ENCODE measurements at places on chromosomes 7 and 10. TPM values are rescaled to one million over a fixed set of nuclear protein-coding genes. Genes with fewer than 3 reads are reported as not detected.

DNA sequence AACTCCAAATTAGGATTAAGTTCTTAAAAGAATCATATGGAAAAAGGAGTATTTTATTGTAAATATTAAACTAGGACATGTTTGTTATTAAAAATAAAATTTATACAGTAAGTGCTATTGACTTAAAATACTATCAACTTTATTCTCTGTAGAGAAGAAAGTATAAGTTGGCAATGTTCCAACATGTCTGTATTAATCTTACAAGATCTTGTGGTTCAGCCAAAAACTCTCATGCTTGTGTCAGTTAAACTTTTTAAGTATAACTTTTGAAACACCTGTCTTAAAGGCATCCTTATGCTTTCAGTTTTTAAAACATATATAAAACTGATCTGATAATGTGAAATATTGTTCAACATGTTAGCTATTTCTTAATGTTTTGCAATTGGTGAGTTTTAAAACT, 160.7 kb downstream of the ZEB1 start:
- no peak overlapping the region for H3K27ac ChIP-seq
- H3K4me1 ChIP-seq, result peaks cover 32% of the 10 kb centered on the region
- no peak for DNase-seq
- H3K4me3 ChIP-seq, result no peak overlapping the region
- H3K36me3 ChIP-seq, result peaks cover 28% of the 10 kb centered on the region

DNA sequence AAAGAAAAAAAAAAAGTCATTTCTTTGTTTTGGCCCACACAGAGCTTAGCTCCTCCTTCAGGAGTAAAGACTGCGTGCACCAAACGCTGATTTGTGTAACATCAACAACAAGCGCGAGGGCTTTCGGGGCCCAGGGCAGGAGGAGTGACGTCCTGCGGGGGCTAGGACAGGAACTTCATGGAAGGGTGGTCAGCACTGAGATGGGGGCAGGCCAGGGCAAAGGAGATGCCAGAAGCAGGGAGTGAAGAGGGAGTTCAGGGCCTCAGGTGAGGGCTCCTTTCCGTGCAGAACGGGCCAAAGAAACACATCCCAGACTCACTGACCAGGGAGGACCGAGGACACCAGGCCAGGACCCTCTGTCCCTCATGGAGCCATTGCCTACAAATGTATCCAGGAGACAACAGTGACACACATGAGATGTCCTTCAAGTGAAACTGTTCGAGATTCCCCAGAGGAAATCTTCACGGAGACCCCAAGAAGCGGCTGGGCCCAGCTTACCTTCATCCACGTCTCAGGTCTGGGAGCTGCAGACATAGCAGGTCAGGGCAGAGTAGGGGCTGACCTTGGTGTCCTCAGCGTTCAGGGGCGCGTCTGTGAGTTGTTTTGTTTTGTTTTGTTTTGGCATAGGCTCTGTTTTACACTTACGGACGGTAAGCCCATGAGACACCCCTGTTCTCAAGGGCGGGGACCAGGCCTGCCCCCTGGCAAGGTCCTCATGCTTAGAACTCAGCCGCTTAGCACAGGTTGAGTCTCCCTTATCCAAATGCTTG, 30.4 kb upstream of the SHH start:
- H3K4me1 ChIP-seq, result no peaks in the 10 kb centered on the region
- H3K27me3 ChIP-seq, result no peaks in the 10 kb centered on the region
- no peak for DNase-seq
- H3K27ac ChIP-seq, result no peak overlapping the region
- no peaks in the 10 kb centered on the region for H3K36me3 ChIP-seq

DNA sequence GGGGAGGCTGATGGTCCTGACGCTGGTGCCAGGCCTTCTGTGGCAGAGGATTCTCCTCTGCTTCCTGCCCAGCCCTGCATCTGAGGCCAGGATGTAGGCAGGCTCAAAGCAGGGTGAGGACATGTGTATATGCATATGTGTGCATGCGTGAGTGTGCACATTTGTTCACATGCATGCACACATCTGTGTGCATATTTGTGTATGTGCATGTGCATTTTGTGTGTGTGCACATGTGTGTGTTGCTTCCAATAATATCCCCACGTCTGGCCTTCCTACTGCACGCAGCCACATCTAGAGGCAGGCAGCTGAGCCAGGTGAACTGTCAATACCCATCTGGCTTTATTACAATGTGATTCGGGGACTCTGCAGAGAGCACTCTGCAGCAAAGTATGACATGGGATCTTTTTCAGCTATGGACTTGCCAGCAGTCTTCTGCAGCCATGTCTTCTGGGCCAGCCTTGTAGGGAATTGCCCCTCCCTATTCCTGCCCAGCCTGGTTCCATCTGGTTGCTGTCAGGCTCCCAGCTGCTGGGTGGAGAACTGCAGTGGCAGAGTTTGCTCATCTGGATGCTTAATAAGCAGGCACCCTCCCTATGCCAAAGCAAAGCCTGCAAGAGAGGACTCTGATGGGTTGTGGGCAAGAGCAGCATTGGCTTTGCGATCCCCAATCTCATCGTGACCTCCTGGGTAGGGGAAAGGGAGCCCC, 140.7 kb downstream of the PFKFB3 start:
- H3K27me3 ChIP-seq, result no peaks in the 10 kb centered on the region
- no peak for DNase-seq
- no peak overlapping the region for H3K4me3 ChIP-seq
- H3K27ac ChIP-seq, result no peak overlapping the region
- no peaks in the 10 kb centered on the region for H3K36me3 ChIP-seq

DNA sequence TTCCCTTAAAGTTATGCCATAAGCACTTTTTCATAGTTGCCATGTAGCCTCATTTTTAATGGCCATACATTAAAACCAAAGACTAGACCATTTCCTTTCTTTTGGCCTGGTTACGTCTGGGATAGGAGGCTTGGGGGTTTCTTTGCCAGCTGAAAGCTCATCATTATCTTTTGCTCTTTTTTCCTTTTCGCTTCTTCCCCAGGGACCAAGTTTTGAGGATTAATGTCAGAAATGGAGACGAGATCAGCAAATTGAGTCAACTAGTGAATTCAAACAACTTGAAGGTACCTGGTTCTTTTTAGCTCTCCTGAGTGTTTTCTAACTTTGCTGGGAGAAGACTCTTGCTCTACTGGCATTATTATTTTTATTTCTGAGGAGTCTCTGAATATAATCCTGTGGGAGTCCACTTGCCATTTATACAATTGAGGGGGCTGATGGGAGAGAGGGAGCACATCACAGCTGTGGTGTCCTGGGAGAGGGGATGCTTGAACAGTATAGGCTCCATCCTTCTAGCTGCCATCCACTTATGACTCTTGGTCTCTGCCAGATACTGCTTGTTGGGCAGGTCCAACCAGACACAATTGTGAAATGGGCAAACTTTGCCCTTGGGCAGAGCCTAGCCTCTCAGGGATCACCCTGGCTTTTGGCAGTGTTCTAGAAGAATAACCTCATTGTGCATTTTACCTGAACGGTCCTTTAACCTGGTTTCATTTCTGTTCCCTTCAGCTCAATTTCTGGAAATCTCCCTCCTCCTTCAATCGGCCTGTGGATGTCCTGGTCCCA, 5.8 kb downstream of the CPA4 start:
- H3K36me3 ChIP-seq, result no peaks in the 10 kb centered on the region
- H3K4me1 ChIP-seq, result peaks cover 5% of the 10 kb centered on the region
- H3K27me3 ChIP-seq, result no peaks in the 10 kb centered on the region
- H3K27ac ChIP-seq, result no peak overlapping the region
- no peak overlapping the region for H3K4me3 ChIP-seq

The IFIT1 gene
- 3.7 TPM for total RNA-seq

- no peak overlapping the region for H3K27ac ChIP-seq
- H3K4me1 ChIP-seq, result no peaks in the 10 kb centered on the region
- H3K36me3 ChIP-seq, result peaks cover 11% of the 10 kb centered on the region
- no peaks in the 10 kb centered on the region for H3K27me3 ChIP-seq
- no peak overlapping the region for H3K4me3 ChIP-seq
Measured at GRCh38 chr7:101664436-101664835, 35.3 kb upstream of the MYL10 start.

- no peaks in the 10 kb centered on the region for H3K36me3 ChIP-seq
- H3K4me3 ChIP-seq, result no peak overlapping the region
- H3K27ac ChIP-seq, result no peak overlapping the region
- H3K4me1 ChIP-seq, result peaks cover 6% of the 10 kb centered on the region
- DNase-seq, result no peak
- H3K27me3 ChIP-seq, result no peaks in the 10 kb centered on the region
Measured at GRCh38 chr7:100670074-100670473, 3.5 kb upstream of the GNB2 start.

- no peak for DNase-seq
- peaks cover 30% of the 10 kb centered on the region for H3K4me1 ChIP-seq
- no peak overlapping the region for H3K27ac ChIP-seq
- H3K4me3 ChIP-seq, result no peak overlapping the region
- H3K36me3 ChIP-seq, result peaks cover 19% of the 10 kb centered on the region
- no peaks in the 10 kb centered on the region for H3K27me3 ChIP-seq
Measured at GRCh38 chr7:106278695-106279094, 6.1 kb downstream of the NAMPT start.

The TMEM176B gene
- not detected for total RNA-seq

DNA sequence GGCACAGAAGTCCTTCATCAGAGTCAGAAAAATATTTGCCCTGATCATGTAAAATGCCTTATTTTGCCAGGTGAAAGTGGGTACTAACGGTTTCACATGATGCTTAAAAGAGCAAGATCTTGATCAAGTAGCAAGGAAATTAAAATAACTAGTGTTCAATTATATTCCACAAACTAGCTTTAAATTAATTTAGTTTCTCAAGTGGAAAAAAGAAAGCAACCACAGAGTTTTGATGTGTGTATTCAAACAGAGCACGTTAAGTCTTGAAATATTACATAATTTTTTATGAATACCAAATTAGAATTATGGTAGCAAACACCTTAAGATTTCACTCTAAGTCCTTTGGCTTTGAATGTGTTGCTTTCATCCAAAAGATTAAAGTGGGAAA, 47.3 kb downstream of the PIP4K2A start:
- H3K27ac ChIP-seq, result peak overlapping the region; percentile 89
- DNase-seq, result no peak
- no peaks in the 10 kb centered on the region for H3K27me3 ChIP-seq
- H3K4me1 ChIP-seq, result peaks cover 36% of the 10 kb centered on the region
- H3K36me3 ChIP-seq, result no peaks in the 10 kb centered on the region
